ENCODE measurements at places on chromosomes 12 and 14.

GRCh38 chr12:128026696-128027574 lies 240.0 kb upstream of the TMEM132C start:
- no peak for DNase-seq

- no peak for DNase-seq
Measured at GRCh38 chr12:125402874-125403789, 337.9 kb downstream of the AACS start.

- DNase-seq, result no peak
Measured at GRCh38 chr12:121964813-121965643, 46.6 kb downstream of the CFAP251 start.

DNA sequence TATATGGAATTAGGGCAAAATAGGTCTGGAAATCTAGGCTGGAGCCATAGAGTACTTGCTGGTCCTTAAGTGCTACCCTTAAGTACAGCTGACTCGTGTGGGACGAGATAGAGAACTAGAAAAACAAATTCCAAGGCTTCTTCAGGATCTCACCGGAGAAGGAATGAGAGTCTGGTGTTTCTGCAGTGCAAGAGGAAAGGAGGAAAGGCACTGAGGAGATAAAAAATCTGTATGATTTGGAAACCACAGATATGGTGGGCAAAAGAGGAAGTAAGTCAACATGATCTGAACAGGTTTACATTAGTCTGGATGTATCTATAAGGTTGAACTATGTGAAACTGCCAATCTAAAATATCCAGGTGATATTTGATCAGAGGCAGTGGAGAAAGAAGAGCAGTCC lies 134.4 kb upstream of the SOX5 start:
- no peak for DNase-seq

DNA sequence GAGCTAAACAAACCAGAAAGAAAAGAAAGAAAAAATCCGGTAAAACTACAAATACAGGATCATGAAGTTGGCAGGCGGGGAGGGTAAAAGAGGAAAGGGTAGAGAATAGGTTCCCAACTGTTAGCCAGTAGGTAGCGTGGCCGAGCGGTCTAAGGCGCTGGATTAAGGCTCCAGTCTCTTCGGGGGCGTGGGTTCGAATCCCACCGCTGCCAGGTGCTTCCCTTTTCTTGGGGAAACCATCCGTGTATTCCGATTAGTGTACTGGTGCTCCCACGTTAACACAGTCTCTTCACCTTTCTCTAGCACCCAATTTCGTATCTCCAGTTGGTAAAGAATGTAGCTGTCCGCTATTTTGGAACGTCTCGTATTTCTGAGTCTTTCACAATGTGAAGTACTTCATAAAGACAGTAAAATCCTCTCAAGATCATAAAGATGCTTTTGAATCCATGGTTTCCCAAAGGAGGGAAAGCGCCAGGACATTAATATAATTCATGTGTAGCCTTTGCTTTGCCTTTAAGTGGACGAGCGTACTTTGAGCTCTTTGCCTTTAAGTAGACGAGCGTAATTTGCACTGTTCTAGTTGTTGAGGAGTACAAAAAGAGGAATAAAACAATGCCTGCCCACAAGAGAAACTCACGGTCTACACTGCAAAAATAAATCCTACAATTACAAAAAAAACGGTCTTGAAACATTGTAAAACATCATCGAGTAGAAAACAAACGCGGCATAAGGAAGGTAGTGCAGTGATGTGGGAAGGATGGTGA lies 19.0 kb upstream of the RNASE12 start:
- DNase-seq, result peak; percentile 53

DNA sequence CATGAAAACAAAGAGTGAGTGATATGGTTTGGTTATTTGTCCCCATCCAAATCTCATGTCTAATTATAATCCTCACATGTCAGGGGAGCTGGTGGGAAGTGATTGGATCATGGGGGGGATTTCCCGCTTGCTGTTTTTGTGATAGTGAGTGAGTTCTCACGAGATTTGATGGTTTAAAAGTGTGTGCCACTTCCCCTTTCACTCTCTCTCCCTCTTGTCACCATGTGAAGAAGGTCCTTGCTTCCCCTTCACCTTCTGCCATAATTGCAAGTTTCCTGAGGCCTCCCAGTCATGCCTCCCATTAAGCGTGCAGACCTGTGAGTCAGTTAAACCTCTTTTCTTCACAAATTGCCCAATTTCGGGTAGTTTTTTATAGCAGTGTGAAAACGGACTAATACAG lies 2.1 kb upstream of the ATXN7L3B start:
- DNase-seq, result no peak

- DNase-seq, result no peak
Measured at GRCh38 chr14:69002069-69002468, 23.0 kb upstream of the ACTN1 start.

DNA sequence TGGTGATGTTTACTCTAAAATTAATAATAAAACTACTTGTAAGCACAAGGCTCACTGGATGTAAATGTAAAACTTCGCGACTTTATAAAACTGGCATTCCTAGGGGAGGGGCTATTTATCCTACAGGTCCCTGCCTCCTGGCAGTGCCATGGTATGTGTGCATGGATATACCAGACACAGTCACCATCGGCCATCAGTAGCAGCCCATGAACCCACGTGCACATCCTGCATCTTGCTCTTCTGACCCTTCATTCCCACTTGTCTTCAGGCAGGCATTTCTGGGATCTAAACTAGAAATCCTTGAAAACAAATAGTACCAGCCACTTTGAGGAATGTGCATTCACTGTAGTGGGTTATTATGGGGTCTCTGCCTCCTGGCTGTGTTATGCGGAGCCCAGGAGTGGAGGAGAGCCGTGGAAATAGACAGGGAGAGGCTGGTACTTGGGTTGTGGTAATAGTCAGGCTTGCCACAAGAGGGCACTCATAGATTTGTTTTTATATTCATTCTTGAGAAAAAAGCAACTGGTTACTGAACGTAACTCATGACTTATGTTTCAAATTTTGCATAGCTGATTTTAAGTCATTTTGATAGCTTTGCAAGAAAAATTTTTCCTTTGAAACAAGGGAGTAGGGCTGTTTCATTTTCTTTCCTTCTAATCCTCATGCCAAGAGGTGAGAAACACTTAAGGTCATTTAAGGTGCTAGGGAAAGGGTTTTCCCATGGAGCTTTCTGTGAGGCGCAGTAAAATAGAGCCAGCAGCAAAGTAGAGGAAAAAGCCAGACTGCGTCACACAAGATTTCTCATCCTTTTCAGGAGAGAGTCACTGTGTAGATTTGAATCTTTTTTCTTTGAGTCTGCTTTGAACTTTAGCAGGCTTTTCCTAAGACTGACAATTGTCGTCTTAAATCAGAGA lies 17.4 kb upstream of the GALNT16 start:
- DNase-seq, result peak; percentile 40

- DNase-seq, result peak; percentile 6
Measured at GRCh38 chr12:120439646-120440247, 1.8 kb downstream of the COX6A1 start.

GRCh38 chr14:75539561-75540478 lies 17.6 kb downstream of the BATF start:
- DNase-seq, result no peak

DNA sequence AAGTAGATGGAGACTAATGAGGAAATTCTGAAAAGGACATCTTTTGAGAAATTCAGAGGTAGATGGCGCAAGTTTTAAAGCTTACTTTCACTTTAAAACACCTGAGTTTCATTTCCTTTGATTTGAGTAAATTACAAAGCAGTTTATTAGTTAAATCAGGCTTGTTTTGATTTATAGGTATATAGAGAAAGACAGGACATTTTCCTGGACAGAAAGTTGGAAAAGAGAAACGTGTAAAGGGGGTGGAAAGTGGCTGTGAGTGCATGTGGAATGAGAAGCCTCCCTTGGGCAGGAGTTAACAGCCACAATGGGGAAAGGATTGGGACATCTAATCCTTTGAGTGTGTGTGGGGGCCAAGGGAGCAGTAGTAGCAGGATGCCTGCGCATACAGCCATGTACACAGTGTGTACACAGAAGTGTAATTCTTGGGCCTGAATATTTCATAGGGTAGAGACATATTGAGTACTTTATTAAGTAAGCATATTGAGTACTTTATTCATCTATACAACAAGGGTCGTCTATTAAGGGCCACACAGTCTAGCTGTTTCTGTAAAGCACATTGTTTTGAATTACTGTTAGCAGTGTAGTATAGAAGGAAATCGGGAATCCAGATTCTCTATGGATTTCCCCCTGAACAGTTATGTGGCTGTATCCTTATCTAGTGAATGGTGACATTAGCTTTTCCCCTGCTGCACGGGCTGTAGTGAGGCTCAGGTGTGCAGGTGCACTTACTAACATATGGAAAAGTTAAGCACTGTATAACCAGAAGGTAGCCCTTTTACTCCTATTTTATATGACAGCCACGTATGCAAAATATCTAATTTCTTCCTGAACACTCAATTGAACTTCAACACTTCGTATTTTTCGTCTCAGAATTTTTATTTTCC lies 19.1 kb downstream of the MARK3 start:
- DNase-seq, result no peak

- DNase-seq, result no peak
Measured at GRCh38 chr14:81436296-81437138, 36.4 kb upstream of the STON2 start.

GRCh38 chr12:51238037-51238509 lies 553 bp upstream of the DAZAP2 start:
- DNase-seq, result no peak

- no peak for DNase-seq
Measured at GRCh38 chr14:71399057-71399487, 491.8 kb downstream of the PCNX1 start.

DNA sequence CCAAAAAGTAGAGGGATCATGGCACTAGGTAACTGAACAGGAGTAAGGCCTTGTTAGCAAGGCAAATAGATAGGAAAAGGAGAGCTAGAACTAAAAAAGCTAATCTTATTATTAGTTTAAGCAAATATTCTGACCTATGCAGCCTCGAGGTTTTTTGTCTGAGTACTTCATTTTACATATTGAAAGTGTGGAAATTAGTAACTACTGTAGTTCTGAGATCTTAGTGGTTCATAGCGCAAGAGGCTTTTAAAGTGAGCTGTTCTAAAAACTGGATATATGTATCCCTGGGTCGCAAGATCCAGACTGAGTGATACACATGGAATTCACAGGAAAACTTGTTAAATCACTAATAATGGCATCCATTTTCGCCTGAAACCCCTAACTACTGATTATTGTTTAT lies 411.0 kb upstream of the SOX5 start:
- DNase-seq, result no peak

DNA sequence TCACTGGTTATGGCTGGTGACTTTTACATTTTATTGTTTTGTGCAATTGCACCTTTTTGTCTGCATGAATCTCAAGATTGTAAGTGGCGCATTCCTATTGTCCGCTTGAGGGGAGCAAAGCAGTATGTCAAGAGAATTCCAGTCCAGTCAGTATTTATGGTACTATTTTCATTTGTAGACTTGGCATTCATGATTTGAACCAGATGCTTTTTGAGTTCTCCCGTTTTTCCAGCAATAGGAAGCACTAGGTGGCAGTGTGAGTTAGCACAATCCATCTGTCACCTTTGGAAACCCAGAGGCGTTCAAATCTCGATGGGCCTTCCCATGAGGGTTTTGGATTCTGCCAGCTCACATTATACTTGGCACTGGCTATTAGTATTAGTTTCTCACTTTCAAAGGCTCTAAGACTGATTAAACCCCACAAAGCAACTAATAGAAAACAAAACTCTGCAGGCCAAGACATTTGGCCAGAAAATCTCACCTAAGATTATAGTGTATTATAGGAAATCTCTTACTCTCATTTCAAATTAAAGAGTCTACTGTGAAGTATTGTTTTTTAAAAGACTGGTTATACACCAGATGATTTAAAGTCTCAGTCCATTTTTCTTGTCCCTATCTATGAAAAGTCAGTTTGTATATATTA lies 2.2 kb downstream of the DACT1 start:
- DNase-seq, result peak; percentile 68

- no peak for DNase-seq
Measured at GRCh38 chr12:12736759-12737676, 19.9 kb downstream of the CDKN1B start.

- no peak for DNase-seq
Measured at GRCh38 chr12:61414470-61414869, 845.7 kb upstream of the USP15 start.

DNA sequence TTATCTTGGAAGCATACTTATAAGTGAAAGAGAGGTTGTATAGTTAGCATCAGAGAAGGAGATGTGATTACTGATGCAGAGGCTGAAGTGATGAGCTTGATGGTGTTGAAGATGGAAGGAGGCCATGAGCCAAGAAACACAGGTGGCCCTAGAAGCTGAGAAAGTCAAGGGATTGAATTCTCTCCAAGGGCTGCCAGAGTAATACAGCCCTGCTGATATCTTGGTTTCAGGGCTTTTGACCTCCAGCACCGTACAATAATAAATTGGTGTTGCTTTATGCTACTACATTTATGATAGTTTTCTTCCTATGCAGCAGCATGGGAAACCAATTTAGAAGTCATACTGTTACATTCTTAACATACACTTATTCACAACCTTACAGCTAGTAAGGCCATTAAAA lies 1133.3 kb downstream of the AACS start:
- DNase-seq, result no peak

DNA sequence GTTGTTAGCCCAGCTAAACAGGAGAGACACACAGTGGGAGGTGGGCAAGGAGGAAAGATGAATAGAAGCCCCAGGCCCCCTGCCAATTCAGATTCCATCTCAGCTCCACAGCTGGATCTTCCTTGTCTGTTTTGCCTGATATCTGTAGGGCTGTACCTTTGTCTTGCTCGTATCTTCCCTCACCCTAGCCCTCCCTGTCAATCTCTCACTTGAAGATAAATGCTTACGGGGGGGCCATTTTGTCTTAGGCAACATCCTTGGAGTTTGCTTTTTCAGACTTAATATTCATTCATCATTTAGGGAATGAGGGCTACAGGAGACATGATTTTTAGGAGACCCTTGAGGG lies 2.4 kb downstream of the KIF5A start:
- no peak for DNase-seq

DNA sequence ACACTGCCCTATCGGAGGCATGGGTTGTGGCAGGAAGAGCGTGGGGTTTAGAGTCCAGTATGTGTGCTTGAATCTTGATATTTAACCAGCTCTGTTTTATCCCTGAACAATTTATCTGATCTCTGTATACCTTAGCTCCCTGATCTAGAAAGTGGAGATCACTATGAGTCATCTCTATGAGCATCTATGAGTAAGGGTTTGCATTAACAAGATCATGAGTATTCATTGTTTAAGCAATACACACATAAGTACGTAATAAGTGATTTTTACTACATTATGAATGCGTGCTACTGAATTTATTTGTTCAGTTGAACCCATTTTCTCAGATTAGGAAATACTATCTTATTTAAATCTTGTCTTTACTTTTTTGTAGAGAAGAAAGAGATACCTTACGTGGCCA lies 49.4 kb downstream of the GPATCH2L start:
- DNase-seq, result peak; percentile 69

DNA sequence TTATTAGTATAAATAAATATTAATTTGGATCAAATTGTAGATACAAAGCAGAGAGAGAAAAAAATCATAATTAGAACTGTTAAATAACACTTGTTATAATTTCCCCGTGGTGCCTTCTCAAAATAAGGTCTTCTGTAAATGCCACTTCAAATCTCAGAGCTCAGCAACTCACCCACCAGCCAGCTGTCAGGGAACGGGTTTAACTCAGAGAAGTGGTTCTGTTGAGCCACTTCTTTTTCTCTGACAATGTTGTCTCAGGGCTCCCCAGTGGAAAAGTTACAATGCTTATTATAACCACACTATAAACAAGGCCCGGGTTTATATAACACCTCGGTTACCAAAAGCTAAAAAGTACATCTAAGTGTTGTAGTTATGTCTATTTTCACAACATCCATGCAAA lies 452.6 kb downstream of the GLT1D1 start:
- no peak for DNase-seq

GRCh38 chr12:50901685-50902113 lies 50.6 kb upstream of the HIGD1C start:
- no peak for DNase-seq
